ENCODE measurements at places on chromosomes 4 and X.

GRCh38 chr4:26372525-26373172, 51.8 kb downstream of the RBPJ start:
- DNase-seq: no peak

DNA sequence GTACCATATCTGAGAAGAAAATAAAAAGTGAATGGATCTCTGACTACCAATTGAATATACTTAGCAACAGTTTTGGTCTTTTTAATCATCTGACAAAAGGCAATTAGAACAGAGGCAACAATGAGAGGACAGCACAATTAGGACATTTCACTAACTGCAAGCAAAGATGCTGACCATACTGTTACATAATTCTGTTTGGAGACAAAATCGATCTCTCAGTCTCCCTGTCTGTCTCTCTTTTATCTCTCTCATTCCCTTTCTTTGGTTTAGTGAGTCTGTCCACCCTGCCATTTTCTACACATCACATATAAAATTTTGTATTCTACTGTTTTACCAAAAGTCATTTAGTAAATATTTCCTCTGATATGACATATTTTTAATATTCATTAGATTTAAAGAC, 2.2 kb upstream of the AFM start:
- DNase-seq: no peak

DNA sequence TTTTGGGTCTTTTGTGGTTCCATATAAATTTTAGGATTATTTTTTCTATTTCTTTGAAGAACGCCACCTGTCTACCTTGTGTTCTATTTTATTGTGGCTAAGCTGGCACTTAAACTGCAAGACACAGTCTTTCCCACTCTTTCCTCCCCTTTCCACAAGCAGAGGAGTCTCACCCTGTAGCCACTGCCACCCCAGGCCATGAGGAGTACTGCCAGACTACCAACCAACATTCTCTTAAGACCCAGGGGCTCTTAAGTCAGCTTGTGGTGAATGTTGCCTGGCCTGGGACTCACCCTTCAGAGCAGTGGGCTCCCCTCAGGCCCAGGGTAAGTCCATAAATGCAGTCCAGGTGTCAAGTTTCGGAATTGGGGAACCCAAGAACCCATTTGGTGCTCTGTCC, 58.0 kb upstream of the FMR1 start:
- no peak for DNase-seq

DNA sequence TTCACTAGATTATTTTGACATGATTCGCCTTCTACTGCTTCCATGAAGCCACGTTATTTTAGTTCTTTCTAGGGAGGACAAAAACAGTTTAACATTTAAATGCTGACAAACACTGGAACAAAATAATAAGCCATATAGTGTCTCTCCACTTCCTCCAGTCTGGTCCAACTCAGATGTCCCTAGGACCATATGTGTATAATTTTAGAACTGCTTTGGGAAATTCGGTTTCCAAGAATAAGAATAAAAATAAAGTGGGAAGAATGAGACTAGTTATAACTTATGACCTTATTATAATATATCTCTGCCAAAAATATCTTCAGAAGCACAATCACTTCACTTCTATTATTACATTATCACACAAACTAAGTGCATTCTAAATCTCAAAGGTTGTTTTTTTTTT, 164.4 kb upstream of the POF1B start:
- DNase-seq: no peak

GRCh38 chr4:144509088-144510015, 136.6 kb upstream of the HHIP start:
- DNase-seq: no peak

DNA sequence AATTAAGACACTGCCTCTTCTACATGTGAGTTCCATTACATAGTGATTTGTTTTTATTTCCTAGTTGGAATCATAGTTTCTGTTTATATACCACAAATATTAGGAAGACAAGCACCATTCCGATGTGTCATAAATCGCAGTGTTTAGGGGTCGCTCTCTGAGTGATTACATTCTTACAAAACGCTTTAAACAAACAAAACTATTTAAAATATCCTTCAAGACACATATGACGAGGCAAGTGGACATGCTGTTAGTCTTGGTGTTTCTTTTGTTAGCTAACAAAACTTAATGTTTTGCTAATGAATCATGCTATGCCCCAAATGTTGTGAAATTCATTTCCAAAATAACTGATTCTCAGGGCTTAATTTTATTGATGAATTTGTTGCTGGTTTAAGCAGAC, 1219.3 kb upstream of the PRKX start:
- DNase-seq: no peak

DNA sequence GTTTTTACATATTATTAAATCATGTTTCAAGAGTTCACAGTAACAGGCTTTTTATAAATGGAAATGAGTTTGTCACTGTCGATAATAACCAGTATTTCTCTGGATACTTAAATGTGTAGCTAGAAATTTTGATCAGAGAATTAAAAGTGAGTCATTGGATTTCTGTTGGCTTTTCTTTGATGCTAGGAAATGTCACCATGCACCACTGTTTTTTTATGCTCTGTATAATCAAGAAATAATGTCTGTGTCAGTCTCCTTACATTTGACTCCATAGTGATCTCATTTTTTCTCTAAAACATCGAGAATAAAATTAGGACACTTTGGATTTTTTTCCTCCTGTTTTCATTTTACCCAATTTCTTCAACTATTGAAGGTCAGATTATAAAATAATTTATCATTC, 234.2 kb downstream of the RAPGEF2 start:
- DNase-seq: no peak

GRCh38 chrX:64739792-64740378, 236.4 kb downstream of the ZC4H2 start:
- DNase-seq: no peak

- DNase-seq: no peak
Observed at GRCh38 chrX:3678328-3678727, 35.1 kb downstream of the PRKX start.

- DNase-seq: no peak
Observed at GRCh38 chr4:10085386-10085785, 31.2 kb downstream of the WDR1 start.

GRCh38 chr4:121977251-121978171, 25.7 kb upstream of the TRPC3 start:
- DNase-seq: no peak

DNA sequence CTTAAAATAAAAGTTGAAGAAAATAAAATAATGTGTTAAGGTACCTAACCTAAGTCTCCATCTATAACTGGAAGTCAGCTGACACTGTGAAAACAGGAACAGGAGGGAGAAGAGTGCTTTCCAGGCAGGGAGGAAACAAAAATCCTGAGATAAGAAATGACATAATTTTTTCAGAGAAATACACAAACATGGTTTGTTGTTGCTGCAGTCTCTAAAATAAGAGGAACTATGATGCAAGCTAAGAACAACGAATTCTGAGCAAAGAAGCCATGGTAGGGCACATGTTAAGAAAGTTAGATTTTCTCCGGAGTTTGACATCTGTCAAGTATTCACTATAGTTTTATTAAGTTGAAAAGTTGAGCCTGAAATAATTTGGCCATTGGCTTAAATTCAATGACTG, 26.9 kb downstream of the PAPSS1 start:
- no peak for DNase-seq

GRCh38 chrX:23845351-23845817, 62.4 kb downstream of the APOO start:
- no peak for DNase-seq

GRCh38 chrX:107684956-107685385, 56.7 kb downstream of the PRPS1 start:
- no peak for DNase-seq

DNA sequence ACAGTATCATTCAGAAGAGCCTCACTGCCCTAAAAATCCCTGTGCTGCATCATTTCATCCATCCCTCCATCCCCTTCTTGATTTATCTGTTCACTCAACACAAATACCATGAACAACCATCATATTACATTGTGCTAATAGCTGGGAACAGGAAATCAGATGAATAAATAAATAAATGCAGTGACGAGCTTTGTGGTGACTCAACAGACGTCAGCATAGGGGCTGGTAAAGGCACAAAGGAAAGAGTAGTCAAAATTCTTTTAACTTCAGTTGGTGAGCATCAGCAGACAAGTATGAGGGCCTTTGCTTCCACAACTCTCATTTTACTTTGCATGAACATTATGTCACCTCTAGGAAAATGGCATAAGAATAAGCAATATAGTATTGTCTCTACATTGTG, 65.5 kb downstream of the EDNRA start:
- DNase-seq: no peak

Measured in stimulated activated CD8-positive, alpha-beta memory T cell treated with anti-CD3 and anti-CD28 coated beads, Interleukin-4, amount 100 ng/mL, for 1 hour (primary cell).